NCI-H460 (cell line): ENCODE measurements at places on chromosomes 4 and X. TPM values are rescaled to one million over a fixed set of nuclear protein-coding genes. Genes with fewer than 3 reads are reported as not detected.

- DNase-seq = no peak
These were observed 48.0 kb downstream of the CXCL8 start for GRCh38 chr4:73788411-73788810.

DNA sequence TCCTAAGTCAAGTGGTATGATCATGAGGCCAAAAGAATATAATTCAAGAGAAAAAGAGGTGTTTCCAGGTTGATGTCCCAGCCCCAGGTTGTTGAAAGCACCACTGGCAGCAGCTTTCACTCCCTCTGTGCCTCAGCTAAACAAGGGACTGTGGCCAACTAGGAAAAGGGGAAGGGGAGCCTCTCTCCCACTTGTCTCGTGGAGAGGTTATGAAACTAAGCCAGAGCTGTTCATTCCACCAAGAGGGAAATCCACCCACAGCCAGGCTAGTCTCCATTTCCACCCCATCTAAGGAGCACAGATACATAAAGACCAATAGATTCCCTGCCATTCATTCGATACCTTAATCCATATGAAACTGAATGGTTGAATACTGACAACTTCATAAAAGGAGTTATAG lies 8.1 kb downstream of the ANXA5 start:
- DNase-seq = no peak

DNA sequence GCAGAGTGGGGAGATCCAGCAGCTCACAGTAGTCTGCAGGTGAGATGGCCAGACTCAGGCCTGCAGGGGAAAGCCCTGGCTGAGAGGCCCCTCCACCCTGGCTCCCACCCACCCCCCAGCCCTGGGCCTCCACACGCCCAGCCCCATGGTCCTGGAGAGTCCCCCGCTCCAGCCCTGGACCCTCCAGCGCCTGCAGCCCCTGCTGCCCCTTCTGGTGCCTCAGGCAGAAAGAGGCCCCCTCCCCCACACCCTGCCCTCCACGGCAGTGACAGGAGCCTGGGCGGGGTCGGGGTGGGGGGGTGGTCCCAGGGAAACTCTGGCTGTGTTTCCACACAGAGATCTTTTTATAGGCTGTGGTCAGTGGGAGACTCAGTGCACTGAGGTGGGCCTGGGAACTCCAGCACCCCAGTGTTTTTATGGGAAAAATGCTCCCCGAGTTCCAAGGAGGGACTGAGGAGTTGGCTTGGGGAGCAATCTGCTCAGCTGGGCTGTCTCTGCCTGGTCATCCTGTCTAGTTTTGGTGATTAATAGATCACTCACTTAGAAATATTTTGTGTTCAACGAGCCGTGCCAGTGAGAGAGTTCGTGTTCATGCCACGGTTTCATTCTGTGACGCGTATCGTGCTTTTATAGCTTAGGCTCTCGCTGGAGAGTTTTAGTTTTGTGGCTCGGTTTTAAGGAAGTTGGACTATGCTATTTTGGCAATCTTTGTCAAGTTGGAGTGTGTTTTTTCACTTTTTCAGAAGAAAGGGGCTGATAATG lies 53.1 kb upstream of the HGFAC start:
- no peak for DNase-seq

DNA sequence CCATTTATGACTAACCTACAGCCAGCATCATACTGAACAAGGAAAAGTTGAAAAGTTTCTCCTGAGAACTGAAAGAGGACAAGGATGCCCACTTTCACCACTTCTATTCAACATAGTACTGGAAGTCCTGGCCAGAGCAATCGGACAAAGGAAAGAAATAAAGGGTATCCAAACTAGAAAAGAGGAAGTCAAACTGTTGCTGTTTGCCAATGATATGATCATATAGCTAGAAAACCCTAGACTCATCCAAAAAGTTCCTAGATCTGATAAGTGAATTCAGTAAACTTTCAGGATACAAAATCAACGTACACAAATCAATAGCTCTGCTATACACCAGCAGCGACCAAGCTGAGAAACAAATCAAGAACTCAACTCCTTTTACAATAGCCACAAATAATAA lies 64.5 kb downstream of the CENPC start:
- DNase-seq = no peak

DNA sequence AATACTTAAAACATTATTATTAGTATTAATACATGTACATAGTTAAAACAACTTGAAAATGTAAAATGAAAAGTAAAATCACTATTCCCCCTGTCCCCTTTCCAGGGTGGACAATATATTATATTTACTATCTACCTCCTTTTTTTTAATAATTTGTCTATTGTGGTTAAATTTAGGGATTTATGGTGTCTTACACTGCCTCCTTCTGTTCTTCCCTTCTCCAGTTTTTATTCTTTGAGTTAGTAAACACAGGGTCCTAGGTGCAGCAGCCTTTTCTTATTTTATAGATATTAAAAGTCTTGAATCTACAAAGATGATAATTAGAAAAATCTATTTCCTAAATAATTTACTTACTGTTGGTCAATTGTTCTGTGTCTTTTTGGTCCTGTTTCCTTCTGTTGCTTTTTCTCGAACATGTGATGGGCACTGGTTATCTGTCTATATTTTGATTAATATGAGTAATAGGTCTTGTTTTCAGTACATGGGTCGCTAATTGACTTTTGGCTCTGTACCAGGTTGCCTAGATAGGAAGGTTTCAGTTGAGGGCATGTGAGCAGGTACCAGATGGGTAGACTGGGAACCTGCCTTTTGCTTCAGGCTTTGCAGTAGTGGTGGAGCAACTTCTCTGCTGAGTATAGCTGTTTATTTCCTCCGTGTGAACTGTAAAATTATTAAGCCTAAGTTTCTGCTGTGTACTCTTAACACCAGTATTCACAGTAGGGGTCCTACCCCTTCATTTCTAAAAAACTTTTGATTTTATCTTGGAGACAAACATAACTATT lies 1.1 kb downstream of the NUDT9 start:
- no peak for DNase-seq

GRCh38 chrX:292900-293897 lies 12.0 kb downstream of the PLCXD1 start:
- DNase-seq = no peak

GRCh38 chr4:14919785-14920184 lies 82.5 kb upstream of the CPEB2 start:
- no peak for DNase-seq

The CT45A3 gene
- not detected in 2 replicates for total RNA-seq

The ZCCHC12 gene
- total RNA-seq = 0.07 TPM in 1 of 2 replicates, not detected in the other
